ENCODE measurements at places on chromosomes 7 and 10. TPM values are rescaled to one million over a fixed set of nuclear protein-coding genes. Genes with fewer than 3 reads are reported as not detected.

Gene ABCC2
- 1.9 TPM for total RNA-seq

Gene WNT2
- total RNA-seq, result 9.0 TPM

Gene OR2A42
- not detected for total RNA-seq

Gene HMX2
- not detected for total RNA-seq

Gene NANOS1
- 1.9 TPM for total RNA-seq

Gene NPY4R2
- total RNA-seq, result 1.9 TPM

DNA sequence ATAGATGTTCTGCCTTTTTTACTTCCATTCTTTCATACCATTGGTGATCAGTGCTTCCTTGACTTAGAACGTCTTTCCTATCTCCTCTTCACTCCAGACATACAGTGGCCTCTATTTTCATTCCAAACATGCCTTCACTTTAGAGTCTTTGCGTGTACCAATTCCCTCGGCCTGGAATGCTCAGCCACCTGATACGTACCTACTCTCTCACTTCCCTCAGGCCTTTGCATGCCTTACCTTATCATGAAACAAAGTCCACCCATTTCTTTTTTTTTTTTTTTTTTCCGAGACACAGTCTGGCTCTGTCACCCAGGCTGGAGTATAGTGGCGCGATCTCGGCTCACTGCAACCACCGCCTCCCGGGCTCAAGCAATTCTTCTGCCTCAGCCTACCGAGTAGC, 2.2 kb upstream of the CCNJ start:
- H3K36me3 ChIP-seq, result no peaks in the 10 kb centered on the region
- no peak overlapping the region for H3K4me3 ChIP-seq
- no peaks in the 10 kb centered on the region for H3K27me3 ChIP-seq

- no peaks in the 10 kb centered on the region for H3K27me3 ChIP-seq
- no peak overlapping the region for H3K4me3 ChIP-seq
- H3K36me3 ChIP-seq, result no peaks in the 10 kb centered on the region
- H3K27ac ChIP-seq, result no peak overlapping the region
- no peak for DNase-seq
- H3K4me1 ChIP-seq, result no peaks in the 10 kb centered on the region
These were observed 135.9 kb downstream of the ITGB8 start for GRCh38 chr7:20466543-20467021.

DNA sequence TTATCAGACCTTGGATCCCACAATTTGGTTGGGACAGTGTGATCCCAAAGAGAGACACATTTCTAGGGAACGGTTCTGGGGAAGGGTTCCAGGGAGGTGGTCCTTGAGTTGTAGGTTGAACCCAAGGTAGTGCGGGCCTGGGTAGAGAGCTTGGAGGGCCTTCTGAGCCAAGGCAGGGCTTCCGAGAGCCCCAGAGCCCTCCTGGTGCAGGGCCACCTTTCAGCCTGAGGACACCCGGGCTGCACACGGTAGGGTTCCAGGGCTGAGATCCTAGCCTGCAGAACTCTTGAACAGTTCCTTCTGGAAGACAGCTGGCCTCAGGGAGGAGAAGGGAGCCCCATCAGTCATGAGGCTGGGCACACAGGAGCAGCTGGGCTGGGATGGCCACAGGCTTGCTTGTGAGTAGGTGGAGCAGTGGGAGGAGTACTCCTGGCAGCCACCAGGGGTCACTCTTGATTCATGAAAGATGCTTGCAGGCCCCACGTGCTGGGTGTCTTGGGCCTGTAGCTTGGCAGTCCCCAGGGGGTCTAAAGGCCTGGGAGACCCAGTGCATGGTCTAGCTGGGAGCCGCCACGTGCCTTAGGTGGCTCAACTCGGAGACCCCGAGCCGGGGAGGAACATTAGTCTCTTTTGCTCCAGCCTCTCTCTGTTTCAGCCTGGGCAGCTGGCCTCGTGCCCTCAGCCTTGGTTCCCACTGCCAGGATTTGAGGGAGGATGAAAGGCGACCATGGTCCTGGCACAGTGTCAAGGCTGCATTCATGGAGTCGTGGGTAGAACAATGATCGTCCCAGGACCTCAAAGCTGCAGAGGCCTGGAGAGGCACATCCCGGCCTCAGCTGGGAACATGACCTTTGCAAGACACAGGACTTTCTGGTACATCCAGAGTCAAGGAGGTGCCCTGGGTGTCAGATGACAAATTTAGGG, 381.6 kb downstream of the TYW1 start:
- no peak overlapping the region for H3K4me3 ChIP-seq
- peak; percentile 70 for DNase-seq
- no peak overlapping the region for H3K27ac ChIP-seq
- no peaks in the 10 kb centered on the region for H3K4me1 ChIP-seq

DNA sequence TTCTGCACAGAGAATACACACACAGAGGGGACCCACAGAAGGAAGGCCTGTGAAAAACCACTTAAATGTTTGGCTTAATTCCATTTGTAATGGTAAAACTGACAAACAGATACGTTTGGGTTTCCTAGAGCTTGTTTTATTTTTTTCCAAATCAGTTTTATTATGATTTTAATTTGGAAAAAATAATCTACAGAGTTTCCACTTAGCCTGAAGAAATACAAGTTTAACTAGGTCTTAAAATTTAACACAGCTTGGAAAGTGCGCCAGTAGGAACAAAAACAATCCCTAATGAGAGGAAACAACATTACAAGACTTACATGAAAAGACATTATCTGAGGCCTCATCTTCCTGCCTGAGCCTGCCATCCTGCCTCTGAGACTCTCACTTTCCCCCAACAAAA, 58.5 kb upstream of the CARD11 start:
- H3K4me3 ChIP-seq, result no peak overlapping the region
- no peaks in the 10 kb centered on the region for H3K27me3 ChIP-seq
- no peaks in the 10 kb centered on the region for H3K36me3 ChIP-seq
- no peak for DNase-seq
- no peak overlapping the region for H3K27ac ChIP-seq
- H3K4me1 ChIP-seq, result no peaks in the 10 kb centered on the region

- H3K27ac ChIP-seq, result no peak overlapping the region
- no peak overlapping the region for H3K4me3 ChIP-seq
- peak; percentile 51 for DNase-seq
- no peaks in the 10 kb centered on the region for H3K36me3 ChIP-seq
These were observed 20.6 kb upstream of the RHOBTB1 start for GRCh38 chr10:60964257-60965235.

DNA sequence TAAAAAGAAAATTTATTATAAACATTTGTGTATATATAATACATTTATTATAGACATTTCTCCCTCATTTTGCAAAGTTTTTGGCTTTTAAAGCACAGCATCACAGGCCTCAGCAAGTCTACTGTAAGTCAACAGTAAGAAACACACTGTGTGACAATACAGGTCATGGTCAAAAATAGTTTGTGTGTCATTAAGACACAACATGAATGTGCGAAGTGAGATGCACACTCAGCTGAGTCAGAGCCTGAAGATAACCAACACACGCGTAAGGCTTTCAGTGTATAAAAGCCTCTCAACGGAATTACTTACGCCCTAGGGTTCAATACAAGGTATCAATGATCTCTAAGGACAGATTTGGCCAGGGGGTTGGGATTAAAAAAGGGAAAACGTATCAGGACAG, 157.6 kb downstream of the PIP4K2A start:
- no peaks in the 10 kb centered on the region for H3K27me3 ChIP-seq
- no peak overlapping the region for H3K4me3 ChIP-seq
- H3K27ac ChIP-seq, result no peak overlapping the region
- no peak for DNase-seq

GRCh38 chr7:124219681-124220080, 186.8 kb upstream of the TMEM229A start:
- no peak overlapping the region for H3K4me3 ChIP-seq
- no peaks in the 10 kb centered on the region for H3K36me3 ChIP-seq
- no peak for DNase-seq
- H3K4me1 ChIP-seq, result no peaks in the 10 kb centered on the region

DNA sequence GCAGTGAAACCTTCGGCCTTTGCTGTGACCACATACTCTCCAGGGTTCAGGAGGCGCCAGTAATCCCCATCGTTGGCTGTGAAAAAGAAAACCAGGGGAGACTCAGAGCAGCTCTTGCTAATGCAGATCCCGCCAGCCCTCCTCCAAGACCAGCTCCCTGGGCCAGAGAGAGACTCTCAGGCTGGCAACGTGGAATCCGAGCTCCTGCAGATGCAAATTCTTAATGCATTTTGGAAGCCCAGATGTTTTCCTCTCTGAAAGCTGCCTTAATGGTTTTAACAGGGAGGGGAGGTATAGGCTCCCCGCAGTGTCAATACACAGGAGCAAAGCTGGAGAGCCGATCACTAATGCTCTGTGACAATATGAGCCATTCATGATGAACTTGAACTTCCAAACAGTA, 80.8 kb downstream of the GPR26 start:
- no peak overlapping the region for H3K4me3 ChIP-seq
- no peaks in the 10 kb centered on the region for H3K27me3 ChIP-seq
- no peak for DNase-seq
- H3K36me3 ChIP-seq, result no peaks in the 10 kb centered on the region
- H3K27ac ChIP-seq, result no peak overlapping the region

- no peak overlapping the region for H3K27ac ChIP-seq
- H3K4me3 ChIP-seq, result no peak overlapping the region
- DNase-seq, result no peak
- H3K4me1 ChIP-seq, result peaks cover 4% of the 10 kb centered on the region
- H3K36me3 ChIP-seq, result no peaks in the 10 kb centered on the region
- H3K27me3 ChIP-seq, result no peaks in the 10 kb centered on the region
These were observed 295.9 kb upstream of the ZNF32 start for GRCh38 chr10:43944381-43945093.

- DNase-seq, result peak; percentile 20
- no peak overlapping the region for H3K27ac ChIP-seq
- peaks cover 6% of the 10 kb centered on the region for H3K27me3 ChIP-seq
- peaks cover 8% of the 10 kb centered on the region for H3K4me1 ChIP-seq
- H3K4me3 ChIP-seq, result no peak overlapping the region
These were observed 146.1 kb upstream of the FAM20C start for GRCh38 chr7:46123-46829.

DNA sequence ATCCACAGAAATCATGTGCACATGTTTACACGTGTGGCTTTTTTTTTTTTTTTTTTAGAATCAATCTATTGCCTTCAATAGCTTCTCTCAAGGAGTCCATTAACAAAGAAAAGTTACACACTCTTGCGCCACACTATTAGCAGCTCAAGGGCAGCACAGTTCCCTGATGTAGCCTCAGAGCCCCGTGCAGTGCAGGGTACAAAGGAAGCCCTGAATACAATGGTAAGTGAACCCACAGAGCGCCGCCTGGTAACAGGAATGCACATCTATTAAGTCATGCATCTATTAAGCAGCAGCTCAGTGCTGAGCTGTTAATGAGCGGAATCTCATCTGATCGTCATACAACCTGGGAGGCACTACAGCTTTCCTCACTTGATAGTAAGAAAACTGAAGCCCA, 113.7 kb upstream of the PDLIM1 start:
- no peaks in the 10 kb centered on the region for H3K36me3 ChIP-seq
- H3K4me3 ChIP-seq, result no peak overlapping the region
- H3K4me1 ChIP-seq, result peaks cover 31% of the 10 kb centered on the region
- no peaks in the 10 kb centered on the region for H3K27me3 ChIP-seq
- no peak for DNase-seq
- H3K27ac ChIP-seq, result no peak overlapping the region

GRCh38 chr10:59331661-59332060, 30.7 kb downstream of the FAM13C start:
- no peak for DNase-seq
- no peaks in the 10 kb centered on the region for H3K27me3 ChIP-seq
- H3K4me3 ChIP-seq, result no peak overlapping the region
- H3K4me1 ChIP-seq, result no peaks in the 10 kb centered on the region
- no peaks in the 10 kb centered on the region for H3K36me3 ChIP-seq

DNA sequence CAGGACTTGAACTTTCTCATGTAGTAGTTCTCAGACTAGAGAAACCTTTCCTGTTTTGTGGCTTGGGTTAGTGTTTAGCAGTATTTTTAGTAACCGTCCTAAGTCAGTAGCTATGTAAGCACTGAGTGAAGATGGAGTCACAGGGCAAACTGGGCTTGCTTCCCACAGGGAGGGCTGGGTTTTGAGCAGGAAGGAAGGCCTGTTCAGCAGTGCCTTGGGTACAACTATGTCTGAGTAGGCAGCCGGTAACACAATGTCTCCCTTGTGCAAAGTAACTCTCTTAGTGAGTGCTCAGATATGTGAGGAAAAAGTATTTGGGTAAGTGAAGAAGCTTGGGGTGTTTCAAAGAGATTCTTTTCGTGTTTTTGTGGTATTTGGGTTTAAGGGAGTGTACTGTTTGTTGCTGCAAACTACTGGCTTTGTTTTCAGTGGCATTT, 96.4 kb downstream of the CCSER2 start:
- DNase-seq, result peak; percentile 80
- peak overlapping the region; percentile 36 for H3K4me3 ChIP-seq
- H3K36me3 ChIP-seq, result peaks cover 4% of the 10 kb centered on the region
- peak overlapping the region; percentile 70 for H3K27ac ChIP-seq

DNA sequence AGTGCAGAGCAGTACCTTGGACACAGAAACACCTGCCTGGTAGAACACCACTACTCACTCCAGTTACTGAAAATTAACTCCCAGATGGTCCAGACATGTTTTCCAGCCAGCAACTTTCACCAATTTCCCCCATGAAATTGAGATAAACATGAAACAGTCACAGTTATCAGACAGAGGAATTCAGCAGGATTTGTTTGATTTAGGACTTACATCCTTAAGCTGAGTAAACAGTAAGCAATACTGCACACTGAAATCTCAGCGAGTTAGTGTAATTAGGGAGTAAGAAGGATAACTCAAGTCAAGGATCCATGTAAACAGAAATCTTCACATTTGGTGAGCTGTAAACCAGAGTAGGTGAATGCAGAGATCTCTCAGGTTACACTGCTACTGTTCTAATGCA, 353.5 kb downstream of the ELMO1 start:
- no peak for DNase-seq
- H3K36me3 ChIP-seq, result peaks cover 25% of the 10 kb centered on the region
- H3K27ac ChIP-seq, result no peak overlapping the region
- no peaks in the 10 kb centered on the region for H3K27me3 ChIP-seq
- H3K4me3 ChIP-seq, result no peak overlapping the region

DNA sequence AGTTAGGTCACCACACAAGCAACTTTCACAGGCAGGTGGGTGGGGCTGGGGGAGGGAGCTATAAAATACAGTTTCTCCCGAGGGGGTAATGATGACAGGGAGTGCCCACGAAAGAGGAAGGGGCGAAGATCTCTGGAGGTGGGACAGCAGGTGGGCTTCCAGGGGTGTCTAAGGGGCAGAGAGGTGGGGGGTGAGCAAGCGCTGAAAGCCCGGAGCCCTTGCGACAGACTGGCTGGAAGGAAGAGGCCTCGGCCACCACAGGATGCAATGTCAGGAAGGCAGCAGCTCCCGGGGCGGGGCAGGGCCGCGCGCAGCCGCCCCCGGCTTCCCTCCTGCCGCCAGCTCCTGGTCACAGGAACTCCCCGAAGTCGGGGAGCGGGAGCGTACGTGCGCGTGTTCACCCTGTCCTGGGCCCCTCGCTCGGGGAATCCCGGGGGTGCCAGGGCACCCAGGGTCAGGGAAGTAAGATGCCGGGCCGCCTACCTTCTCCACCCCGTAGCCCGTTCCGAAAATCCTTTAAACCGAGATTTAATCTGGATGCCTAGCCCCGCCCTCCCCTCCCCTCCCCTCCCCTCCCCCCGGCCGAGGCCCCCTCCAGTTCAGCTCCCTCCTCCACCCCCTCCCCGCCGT, 105.2 kb upstream of the PPIF start:
- H3K36me3 ChIP-seq, result no peaks in the 10 kb centered on the region
- H3K27me3 ChIP-seq, result no peaks in the 10 kb centered on the region
- peaks cover 87% of the 10 kb centered on the region for H3K4me1 ChIP-seq

Measured in lower lobe of right lung (tissue), 2 donors.